ENCODE measurements at places on chromosomes 3 and 15. TPM values are rescaled to one million over a fixed set of nuclear protein-coding genes. Genes with fewer than 3 reads are reported as not detected.

DNA sequence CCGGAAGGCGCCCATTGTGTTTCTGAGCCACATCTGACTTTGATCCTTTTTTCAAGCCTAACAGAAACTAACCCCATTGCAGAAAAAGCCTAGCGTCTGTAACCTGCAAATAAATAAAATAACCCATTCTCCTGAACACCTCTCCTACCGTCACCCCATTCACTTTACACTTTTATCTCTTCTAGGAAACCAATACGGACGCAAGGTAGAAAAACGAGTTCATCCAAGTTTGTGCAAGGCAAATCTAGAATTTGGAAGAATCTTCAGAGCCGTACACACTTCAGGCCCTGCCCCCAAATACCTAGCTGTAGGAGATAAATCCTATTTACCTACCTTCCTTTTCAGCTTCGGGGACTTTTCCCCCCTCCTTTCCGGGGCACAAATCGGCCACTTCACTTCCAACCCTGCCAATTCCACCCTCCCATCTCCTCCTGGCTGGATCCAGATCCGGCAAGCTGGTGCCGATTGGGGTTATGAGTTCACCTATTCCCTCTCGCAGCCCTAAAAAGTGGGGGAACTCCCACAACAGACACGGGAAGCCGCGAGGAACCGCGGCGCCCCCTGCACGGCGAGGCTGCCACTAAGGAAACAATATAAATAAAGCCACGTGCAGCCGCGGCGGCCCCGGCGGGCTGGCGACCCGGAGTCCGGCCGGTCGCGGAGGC, 987 bp downstream of the PRTG start:
- DNase-seq, result peak; percentile 25

GRCh38 chr3:49100046-49100615, 4.4 kb downstream of the QARS1 start:
- DNase-seq, result no peak

- no peak for DNase-seq
Observed at GRCh38 chr3:128725547-128726022, 398 bp upstream of the RAB7A start.

GRCh38 chr3:158097593-158098308, 8.5 kb downstream of the SHOX2 start:
- peak; percentile 82 for DNase-seq

DNA sequence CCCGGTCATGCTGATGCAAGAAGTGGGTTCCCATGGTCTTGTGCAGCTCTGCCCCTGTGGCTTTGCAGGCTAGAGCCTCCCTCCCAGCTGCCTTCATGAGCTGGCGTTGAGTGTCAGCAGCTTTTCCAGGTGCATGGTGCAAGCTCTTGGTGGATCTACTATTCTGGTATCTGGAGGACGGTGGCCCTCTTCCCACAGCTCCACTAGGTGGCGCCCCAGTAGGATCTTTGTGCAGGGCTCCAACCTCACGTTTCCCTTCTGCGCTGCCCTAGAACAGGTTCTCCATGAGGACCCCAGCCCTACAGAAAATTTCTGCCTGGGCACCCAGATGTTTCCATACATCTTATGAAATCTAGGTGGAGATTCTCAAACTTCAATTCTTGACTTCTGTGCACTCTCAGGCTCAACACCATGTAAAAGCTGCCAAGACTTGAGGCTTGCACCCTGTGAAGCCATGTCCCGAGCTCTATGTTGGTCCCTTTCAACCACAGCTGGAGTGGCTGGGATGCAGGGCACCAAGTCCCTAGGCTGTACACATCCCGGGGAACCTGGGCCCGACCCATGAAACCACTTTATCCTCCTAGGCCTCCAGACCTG, 238.4 kb upstream of the MDFIC2 start:
- DNase-seq, result peak; percentile 85

- no peak for DNase-seq
Observed at GRCh38 chr3:37471425-37471824, 297.0 kb upstream of the LRRFIP2 start.

DNA sequence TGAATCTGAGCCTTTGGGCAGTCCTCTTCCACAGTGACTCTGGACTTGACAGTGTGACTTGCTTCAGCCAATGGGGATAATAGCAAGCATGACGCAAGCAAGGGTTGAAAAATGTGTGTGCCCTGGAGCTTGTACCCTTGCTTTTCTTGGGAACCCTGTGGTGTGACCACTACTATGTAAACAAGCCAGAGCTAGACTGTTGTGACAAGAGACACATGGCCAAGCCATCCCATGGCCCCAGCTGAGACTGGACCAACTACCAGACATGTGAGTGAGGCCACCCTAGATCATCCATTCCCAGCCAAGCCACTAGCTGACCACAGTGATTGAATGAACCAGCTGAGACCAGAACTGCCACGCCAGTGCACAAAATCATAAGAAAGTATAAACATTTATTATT, 11.8 kb downstream of the MYO1E start:
- no peak for DNase-seq

GRCh38 chr3:44825264-44825925, 36.3 kb upstream of the TMEM42 start:
- no peak for DNase-seq

Gene CCR2
- 0.81 TPM for total RNA-seq

Gene TMEM212
- not detected for total RNA-seq

Gene CCDC80
- total RNA-seq, result not detected

Measured in activated CD8-positive, alpha-beta T cell treated with anti-CD3 and anti-CD28 coated beads for 36 hours (primary cell).